Hematopoietic multipotent progenitor cell treated with erythropoietin and hydrocortisone succinate and interleukin-3 and kit ligand, for 17 days (in vitro differentiated cells): ENCODE measurements at places on chromosomes 2 and 18.

- no peak for DNase-seq
These were observed 241.5 kb downstream of the SH3RF3 start for GRCh38 chr2:109370399-109371035.

- no peak for DNase-seq
These were observed 54.8 kb upstream of the PTPRM start for GRCh38 chr18:7512348-7512747.

GRCh38 chr18:41618147-41618546, 336.9 kb upstream of the PIK3C3 start:
- no peak for DNase-seq

GRCh38 chr2:180343528-180344345, 336.6 kb upstream of the CWC22 start:
- no peak for DNase-seq

DNA sequence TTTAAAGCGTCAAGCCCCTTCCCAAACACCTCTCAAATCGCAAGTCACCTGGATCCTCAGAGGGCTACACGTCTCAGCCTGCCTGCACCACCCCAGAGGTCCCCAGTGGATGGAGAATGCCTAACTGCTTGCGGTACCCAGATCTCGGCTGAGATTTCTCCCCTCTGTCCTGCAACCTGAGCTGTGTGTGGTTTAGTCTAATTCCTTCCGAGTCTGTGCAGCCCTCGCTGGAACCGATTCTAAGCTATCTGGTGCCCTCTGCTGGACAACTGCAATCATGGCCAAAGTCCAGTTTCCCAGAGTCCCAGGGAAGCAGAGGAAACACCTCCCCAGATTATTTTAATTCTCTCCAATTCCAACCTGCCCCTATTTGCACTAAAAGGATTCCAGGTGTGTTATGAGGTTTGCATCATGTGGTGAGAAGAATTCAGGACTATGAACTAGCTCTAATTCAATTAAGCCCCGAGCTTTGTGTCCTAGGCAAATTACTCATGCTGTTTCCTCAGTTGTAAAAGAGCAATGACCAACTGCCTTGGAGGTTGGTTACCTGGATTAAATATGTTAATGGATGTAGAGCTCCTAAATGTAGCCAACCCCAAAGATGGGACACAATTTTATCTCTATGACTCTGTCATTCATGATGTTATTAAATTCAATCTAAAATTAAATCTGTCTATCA, 276.1 kb upstream of the NCKAP5 start:
- peak; percentile 15 for DNase-seq

GRCh38 chr2:46653539-46653938, 174.2 kb downstream of the TMEM247 start:
- DNase-seq: no peak

DNA sequence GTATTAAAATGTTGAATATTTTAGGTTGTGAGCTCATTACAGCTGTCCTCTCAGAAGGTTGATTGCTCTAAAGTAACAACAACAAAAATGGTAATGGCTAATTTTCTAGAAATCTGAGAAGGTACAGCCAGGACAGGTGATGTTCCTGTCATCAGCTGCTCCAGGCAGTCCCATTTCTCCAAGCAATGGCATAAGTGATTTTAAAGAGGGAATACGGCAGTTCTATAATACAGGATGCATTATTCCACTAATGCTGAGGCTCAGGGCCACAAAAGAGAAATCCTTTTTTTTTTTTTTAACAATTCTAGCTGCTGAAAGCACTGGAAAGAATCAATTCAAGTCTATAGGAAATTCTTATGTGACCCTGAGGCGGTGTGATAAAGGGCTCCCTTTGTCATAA, 199.9 kb downstream of the PMAIP1 start:
- DNase-seq: no peak

GRCh38 chr2:58913082-58913726, 672.1 kb upstream of the FANCL start:
- no peak for DNase-seq

- no peak for DNase-seq
These were observed 143.4 kb downstream of the ADCYAP1 start for GRCh38 chr18:1048032-1048431.
